ENCODE measurements at places on chromosomes 6 and 20. TPM values are rescaled to one million over a fixed set of nuclear protein-coding genes. Genes with fewer than 3 reads are reported as not detected.

GRCh38 chr6:163412801-163413344 is 1.6 kb upstream of the QKI start:
- no peak for DNase-seq

- DNase-seq = no peak
These were observed 6.2 kb downstream of the COL9A3 start for GRCh38 chr20:62822788-62823651.

- DNase-seq = no peak
These were observed 76.6 kb upstream of the CCDC167 start for GRCh38 chr6:37576336-37576737.

DNA sequence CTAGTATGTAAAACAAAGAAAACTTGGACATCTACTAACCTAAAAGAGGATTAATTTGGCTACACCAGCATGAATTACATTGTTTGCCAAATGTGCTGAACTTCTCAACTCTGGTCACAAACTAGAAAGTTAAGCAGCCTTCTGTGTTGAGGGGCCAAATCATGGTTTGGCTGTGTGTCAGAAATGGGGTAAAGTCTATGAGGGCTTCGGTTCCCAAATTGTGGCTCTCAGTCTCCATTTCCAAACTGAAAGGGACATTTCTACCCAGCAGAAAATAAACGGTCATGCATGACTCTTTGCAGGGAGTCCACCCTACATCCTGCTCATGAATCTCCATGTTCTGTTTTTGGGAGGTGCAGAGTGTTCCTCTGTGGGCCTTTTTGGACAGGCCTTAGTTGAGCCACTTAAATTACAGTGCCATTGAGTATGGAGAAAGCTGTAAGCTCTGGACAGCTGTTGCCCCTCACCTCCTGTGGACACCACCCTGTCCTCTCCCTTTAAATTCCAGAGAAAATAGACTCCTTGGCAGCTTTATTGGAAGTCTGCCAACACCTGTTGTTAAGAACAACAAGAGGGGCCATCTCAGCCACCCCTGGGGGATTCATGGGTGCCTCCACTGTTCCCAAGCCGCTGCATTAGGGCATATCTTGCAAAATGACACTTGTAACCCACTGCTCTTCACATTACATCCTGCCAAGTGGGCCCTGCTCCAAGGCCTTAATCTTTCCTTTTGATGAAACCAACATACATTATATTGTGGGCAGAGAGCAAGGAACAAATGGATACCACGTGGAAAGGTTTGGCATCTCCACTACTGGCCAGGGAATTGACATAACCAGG is 27.5 kb upstream of the SNRPC start:
- no peak for DNase-seq

Gene PM20D2
- 11.9 TPM for polyA plus RNA-seq

Gene C20orf141
- polyA plus RNA-seq = not detected

Measured in naive B cell (primary cell).